ENCODE measurements at places on chromosomes 4 and X.

DNA sequence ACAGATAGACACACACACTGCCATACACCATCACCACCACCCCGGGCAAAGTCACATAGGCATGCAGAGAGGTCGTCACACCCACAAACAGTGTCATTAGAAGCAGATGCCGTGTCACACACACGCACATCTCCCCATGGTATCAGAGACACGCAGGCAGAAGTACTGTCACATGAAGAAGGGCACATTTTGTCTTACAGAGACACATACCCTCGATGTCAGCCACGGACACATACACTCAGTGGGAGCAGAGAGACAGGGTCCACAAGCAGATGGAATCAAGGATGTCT lies 3.3 kb downstream of the NALF2 start:
- no peak for DNase-seq

- no peak for DNase-seq
Observed at GRCh38 chrX:69076088-69076487, 89.2 kb downstream of the PJA1 start.

GRCh38 chr4:185839770-185840169 lies 27.8 kb upstream of the SORBS2 start:
- DNase-seq: no peak

DNA sequence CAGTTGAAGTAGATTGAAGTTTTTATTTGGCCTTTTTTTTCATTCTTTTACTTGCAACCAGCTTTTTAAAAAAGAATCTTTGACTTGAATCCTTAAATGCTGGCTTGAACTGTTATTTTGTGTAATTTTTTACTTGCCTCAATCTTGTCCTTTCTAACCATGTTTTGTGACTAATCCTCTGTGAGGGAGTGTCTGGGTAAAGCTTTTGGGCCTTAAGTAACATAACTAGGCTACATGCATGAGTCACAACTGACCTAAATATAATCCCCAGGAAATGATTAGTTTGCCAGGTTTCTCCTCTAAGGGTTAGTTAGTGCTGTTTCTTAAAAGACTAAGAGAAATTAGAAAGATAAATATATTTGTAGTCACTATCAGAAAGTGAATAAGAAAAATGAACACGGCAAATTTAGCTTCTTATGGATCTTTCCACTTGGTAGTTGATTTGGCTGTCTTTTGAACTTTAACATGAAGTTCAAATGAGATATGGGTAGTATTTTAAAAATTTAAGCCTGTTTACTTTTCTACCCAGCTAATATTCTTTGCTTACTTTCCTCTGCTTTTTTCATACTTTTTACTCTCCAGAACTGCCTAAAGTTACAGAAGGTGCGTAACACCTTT lies 13.0 kb downstream of the EXOC1 start:
- DNase-seq: no peak

- no peak for DNase-seq
Observed at GRCh38 chrX:9335251-9335650, 129.6 kb upstream of the TBL1X start.

GRCh38 chr4:124454772-124455270 lies 257.7 kb downstream of the ANKRD50 start:
- no peak for DNase-seq

GRCh38 chr4:113919611-113920010 lies 59.8 kb downstream of the ARSJ start:
- no peak for DNase-seq

DNA sequence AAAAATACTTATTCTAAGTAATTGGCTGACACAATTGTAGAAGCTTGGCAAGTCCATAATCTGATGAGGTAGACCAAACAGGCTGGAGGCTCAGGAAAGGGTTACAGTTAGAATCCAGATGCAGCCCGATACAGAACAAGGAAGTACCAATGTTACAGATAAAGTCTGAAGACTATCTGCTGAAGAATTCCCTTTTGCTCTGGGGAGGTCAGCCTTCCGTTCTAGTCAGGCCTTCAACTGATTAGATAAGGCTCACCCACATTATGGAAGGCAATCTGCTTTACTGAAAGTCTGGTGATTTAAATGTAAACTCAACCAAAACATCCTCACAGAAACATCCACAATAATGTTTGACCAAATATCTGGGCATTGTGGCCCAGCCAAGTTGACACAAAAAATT lies 7.4 kb upstream of the DYNLT3 start:
- no peak for DNase-seq

GRCh38 chrX:28847423-28847822 lies 260.2 kb downstream of the IL1RAPL1 start:
- DNase-seq: no peak

DNA sequence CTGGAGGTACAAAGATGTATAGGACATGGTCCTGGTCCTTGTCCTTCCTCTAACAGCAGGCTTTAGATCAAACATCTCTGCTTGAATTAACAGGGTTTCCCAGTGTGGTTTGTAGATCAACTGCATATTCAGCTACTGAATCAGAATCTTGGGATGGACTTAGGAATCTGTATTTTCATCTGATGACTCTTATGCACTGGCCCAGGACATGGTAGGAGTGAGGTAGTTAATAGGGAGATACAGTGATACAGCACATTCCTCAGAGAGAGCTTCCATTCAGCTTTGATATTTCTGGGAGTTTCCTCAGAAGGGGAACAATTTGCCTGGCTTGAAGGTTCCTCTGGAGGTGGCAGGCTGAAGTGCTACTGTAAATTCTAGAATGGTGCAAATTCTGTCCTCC lies 203.1 kb downstream of the LARP7 start:
- DNase-seq: no peak

- DNase-seq: no peak
Observed at GRCh38 chrX:17692709-17693346, 44.5 kb upstream of the SCML1 start.

DNA sequence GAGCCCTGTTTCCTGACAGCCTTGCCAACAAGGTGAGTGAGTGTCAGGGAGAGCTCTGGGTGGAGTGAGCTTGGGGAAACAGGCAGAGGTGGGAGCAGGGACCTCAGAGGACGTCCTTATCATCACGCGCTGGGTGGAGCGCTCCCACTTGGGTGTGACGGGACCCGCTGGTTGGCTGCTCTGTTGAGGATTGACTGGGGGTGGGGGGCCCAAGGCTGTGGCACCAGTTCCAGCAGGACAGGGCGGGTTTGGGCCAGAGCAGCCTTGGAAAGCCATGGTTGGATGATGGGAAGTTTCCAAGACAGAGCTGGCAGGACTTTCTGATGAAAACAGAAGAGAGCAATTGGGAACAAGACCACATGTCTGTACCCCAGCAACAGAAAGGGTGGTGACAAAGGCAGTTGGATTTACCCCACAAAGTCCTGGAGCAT lies 3.0 kb upstream of the PCGF3 start:
- no peak for DNase-seq

GRCh38 chr4:185145572-185145971 lies 2.5 kb downstream of the SLC25A4 start:
- no peak for DNase-seq

- DNase-seq: no peak
Observed at GRCh38 chr4:155966731-155967395, 13.2 kb upstream of the CTSO start.

- DNase-seq: no peak
Observed at GRCh38 chr4:11507920-11508319, 79.2 kb upstream of the HS3ST1 start.

DNA sequence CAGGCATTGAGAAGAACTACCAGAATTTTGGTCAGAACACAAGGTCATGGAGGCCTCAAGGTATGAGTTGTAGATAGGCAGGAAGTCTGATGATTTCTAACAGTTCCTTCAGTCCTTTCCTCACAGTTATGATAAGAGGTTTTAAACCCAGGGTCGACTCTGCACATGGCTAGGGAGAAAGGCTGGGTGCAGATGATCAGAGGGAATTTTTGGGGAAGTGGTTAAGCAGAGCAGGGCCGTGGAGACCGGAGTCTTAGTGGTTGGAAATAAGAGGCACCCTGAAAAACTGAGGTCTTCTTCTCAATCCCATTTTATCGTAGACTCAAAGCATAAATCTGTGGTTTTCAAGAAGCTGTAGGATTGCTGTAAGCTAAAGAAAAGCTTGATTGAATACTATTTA lies 118.5 kb upstream of the ANK2 start:
- DNase-seq: no peak

DNA sequence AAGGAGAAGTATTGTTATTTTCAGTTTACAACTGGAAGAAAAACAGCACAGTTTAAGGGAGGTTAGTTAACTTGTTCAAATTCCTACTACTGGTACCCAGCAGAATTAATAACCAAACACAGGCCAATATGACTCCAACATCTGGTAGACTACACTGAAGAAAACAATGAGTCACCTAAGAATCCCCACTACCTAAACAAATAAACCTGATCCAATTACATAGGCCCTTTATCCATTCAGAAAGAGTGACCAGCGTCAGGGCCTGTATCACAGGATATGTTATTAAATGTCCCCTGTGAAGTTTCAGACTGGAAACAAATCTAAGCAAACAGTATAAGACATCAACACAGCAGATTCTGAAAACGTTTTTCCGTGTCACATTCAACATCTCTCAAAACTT lies 492.5 kb upstream of the INTU start:
- DNase-seq: no peak

- no peak for DNase-seq
Observed at GRCh38 chr4:47642191-47642830, 157.2 kb downstream of the ATP10D start.

GRCh38 chr4:75698162-75698962 lies 25.2 kb upstream of the G3BP2 start:
- DNase-seq: no peak

DNA sequence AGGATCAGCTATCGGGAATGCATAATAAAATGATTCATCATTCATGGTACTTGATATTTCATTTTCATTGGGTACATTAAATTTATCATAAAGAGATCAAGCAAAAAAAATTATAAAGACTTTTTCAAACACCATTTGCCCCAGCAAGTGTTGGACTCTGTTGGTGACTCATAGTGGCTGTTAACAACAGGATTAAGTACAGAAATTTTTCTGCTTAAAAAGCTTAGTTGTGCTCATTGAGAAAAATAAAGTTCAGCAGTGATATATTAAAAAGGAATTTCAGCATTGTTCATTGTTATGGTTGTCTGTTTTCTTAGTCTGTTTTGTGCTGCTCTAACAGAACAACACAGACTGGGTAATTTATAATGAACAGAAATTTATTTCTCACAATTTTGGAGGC lies 86.2 kb upstream of the PCDH10 start:
- no peak for DNase-seq

- no peak for DNase-seq
Observed at GRCh38 chrX:57607295-57608187, 15.7 kb downstream of the ZXDB start.

DNA sequence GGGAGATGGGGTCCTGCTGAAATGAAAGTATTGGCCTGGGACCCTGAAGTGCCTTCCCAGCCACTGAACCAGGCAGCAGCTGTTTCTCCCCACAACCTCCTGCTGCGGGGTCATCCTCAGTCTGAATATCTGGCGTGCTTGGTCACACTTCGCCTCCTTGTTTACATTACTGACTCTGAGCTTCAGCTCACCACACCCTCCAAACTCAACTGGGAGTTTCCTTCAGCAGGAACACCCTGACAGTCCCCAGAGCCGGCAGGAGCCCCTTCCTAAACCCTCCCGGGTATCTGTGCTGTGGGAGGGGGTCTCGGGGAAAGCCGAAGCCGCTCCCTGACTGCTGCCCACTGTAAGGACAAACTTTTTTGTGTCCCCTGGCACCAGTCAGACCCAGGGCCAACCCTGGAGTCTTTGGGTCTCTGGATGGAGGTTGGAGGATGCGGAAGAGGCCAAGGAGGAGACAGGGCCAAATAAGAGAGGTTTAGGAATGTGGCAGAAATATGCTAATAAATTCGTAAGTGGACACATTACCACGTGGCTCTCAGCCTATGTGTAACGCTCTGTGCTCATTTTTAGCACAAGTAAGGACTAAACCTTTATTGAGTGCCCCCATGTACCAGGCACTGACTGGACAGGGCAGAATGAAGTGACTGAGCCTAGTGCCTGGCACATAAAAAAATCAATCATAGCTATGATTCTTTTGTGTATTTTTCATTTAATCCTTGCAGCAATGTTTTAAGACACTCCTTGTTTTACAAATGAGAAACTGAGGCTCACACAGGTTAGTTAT lies 20.7 kb downstream of the FHDC1 start:
- no peak for DNase-seq

DNA sequence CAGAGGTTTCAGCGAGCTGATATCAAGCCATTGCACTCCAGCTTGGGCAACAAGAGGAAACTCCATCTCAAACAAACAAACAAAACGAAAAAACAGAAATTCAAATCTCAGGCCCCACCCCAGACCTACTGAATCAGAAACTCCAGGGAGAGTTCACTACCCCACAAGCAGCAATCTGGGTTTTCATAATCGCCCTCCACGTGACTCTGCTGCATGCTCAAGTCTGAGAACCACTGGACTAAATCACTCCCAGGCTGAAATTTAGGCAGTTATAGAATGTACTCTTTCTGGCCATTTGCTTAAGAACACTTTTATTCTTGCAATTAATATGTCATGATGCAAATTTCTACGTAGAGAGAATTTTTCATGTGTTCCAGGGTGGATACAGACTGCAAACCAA lies 287.3 kb downstream of the USP46 start:
- no peak for DNase-seq

DNA sequence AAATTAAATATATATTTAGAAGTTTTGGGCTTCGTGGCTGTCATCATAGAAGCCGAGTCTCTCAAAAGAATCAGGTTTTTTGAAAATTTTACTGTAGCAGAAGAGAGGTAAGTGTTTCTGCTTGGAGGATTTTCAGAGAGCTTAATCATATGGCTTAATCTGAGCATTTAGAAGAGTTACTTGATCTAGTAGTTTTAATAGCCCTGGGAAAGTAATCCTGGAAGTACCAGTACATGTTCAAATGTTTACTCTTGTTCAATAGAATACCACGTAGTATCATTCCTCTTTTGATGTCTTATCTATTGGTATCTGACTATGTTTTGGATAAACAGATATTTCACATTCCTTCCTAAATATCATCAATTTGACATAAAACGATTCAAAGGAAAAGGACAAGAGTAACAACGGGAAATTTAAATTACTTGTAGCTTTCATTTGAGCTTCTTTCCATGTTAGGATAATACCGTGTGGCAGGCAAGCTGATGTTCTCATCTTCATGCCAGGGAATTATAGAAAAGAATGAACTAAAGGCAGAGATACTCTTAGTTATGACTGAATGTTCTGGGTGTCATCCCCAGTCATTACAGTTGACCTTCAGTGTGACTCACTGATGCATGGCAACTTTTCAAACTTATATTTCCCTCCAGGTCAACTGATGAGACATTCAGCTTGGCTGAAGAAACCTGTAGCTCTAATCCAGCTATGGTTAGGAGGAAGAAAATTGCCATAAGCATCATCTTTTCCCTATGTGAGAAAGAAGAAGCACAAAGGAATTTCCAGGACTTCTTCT lies 89.8 kb downstream of the FNIP2 start:
- no peak for DNase-seq

Measured in activated CD4-positive, alpha-beta T cell treated with anti-CD3 and anti-CD28 coated beads for 4 hours (primary cell).